ENCODE measurements at places on chromosomes 2 and 18.
A peak's percentile ranks its signal among the peaks of the same experiment; 100 is the strongest.

- peak; percentile 83 for ATAC-seq
Observed at GRCh38 chr18:13137670-13138419, 80.7 kb upstream of the LDLRAD4 start.

DNA sequence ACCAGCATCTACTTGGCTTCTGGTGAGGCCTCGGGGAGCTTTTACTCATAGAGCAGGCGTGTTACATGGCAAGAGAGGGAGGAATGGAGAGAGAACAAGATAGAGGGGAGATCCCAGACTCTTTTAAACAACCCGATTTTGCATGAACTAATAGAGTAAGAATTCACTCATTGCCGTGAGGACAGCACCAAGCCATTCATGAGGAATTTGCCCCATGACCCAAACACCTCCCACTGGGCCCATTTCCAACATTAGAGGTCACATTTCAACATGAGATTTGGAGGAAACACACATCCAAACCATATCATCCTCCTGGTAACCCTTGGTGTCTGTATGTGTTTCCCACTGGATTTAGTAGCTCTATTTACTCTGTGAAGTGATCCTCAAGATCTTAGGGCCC lies 249.9 kb upstream of the SP5 start:
- no peak for ATAC-seq

- ATAC-seq, result no peak
Observed at GRCh38 chr2:23378496-23378895, 6.5 kb upstream of the KLHL29 start.

DNA sequence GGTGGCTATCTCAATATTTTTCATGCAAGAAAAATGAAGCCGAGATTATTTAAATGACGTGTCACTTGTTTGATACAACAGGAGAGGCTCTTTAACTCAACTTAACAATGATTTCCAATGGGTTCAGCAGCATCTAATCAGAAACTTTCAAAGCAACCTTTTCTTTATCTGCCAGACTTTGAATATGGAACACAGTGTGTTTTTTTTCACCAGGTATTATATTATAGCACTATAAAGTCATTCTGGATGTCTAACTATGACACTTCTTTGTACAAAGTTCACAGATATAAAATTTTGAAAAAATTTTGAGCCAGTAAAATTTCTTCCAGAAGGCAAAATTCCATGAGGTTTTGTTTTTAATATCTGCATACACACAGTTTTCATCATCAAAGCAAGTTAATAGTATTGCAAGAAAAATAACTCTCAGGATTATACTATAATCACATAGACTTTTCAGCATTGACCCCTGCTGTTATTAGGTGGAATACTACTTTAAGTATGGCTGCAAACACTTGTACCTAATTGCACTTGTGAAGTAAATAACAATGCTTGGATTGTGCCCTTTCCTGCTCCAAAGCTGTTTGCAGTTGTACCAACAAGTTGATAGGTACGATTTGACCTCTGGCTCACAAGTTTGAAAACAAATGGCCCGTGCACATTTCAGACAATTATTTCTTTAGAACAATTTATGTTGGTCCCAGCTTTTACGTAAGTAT lies 44.0 kb upstream of the DSG1 start:
- no peak for ATAC-seq

DNA sequence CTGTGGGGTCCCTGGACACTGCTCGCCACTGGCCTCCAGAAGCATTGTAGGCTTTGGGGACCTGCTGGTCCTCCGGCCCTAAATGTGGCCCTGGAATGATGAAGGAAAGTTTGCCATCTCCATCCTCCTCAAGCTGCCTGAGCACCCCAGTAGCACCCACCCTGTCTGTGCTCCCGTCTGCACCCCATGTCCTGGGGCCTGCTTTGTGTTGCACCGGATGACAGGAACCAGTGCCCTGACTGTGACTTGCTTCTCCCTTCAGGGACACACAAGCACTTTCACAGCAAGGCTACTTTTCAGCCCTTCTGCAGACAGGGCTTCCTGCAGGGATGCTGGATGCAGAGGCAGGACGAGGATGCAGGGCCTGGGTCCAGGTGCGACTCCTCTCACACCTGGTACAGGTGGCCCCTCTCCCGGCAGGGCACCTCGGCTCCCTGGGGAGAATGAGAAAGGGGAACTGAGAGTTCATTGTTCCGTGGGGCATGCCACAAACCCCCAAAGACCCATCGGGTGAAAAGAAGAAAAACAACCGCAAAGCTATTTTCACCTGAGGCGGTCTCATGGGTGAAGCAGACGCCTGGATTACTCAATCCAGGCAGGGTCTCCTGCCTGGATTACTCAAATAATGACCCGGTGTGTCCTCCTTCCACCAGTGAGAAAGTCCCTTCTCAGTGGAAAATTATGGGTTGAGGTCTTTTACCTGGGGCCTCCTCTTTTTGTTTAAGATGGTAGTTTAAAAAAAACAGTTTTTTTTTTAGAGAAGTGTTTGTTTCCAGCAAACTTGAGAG lies 74.9 kb downstream of the LONRF2 start:
- ATAC-seq, result peak; percentile 55

DNA sequence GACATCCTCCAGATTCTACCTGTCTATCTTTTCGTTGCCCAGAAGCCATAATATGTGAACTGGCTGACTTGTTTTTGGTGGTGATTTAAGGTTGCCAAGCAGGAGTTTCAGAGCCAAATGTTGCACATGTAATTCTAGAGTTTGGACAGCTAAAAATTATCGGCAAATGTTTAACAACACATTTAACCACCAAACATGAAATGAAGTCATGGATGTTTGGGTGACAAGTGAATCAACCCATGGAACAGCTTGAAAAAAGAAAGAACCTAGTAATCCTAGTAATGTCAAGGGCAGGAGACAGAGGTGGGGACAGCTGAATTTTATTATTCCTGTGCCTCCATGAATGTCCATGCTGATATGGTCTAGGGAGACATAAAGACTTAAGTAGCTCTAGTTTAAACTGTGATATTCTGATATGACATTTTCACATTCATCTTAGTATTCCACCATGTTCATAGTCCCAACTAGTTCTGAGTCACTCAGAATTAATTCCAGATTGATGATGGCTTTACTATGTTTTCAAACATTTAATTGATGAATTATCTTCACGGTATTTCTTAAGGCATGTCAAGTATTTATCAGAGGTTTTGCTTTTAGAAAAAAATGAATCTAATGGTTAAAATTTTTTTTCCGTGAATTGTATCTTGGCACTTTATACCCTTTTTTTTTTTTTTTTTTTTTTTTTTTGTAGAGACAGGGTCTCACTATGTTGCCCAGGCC lies 101.7 kb downstream of the SOCS6 start:
- no peak for ATAC-seq

DNA sequence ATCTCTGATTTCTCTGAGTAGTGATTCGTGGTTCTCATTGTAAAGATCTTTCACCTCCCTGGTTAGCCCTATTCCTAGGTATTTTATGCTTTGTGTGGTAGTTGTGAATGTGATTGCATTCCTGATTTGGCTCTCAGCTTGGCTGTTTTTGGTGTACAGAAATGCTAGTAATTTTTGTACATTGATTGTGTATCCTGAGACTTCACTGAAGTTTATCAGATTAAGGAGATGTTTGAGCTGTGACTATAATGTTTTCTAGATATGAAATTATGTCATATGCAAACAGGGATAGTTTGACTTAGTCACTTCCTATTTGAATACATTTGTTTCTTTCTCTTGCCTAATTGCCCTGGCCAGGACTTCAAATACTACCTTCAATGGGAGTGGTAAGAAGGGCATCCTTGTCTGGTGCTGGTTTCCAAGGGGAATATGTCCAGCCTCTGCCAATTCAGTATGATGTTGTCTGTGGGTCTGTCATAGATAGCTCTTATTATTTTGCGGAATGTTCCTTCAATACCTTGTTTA lies 251.9 kb upstream of the ZNF804A start:
- ATAC-seq, result no peak

DNA sequence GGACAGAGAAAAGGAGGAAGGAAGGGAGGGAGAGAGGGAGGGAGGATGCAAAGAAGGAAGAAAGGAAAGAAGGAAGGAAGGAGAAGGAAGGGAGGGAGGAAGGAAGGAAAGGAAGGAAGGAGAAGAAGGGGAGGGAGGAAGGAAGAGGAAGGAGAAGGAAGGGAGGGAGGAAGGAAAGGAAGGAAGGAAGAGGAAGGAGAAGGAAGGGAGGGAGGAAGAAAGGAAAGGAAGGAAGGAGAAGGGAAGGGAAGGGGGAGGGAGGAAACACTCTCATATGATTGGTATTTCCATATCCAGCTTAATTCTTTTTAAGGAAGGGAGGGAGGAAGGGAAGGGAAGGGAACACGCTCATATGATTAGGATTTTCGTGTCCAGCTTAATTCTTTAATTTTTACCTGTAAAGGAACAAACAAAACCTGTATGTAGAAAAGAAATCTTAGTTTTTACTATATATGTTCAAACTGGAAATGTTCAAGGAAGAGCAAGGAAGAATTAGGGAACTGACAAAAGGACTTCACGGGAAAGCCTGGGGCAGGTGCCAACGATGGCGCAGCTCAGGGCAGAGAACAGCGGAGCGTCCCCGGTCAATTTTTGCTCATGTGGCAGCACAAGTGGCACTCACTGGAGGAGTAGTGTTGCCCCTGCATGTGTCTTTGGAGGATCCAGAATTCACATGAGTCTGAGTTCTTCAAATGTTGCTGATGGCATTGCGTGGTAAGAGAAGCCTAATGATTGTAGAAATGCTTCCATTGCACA lies 228.6 kb downstream of the ZNF516 start:
- no peak for ATAC-seq

DNA sequence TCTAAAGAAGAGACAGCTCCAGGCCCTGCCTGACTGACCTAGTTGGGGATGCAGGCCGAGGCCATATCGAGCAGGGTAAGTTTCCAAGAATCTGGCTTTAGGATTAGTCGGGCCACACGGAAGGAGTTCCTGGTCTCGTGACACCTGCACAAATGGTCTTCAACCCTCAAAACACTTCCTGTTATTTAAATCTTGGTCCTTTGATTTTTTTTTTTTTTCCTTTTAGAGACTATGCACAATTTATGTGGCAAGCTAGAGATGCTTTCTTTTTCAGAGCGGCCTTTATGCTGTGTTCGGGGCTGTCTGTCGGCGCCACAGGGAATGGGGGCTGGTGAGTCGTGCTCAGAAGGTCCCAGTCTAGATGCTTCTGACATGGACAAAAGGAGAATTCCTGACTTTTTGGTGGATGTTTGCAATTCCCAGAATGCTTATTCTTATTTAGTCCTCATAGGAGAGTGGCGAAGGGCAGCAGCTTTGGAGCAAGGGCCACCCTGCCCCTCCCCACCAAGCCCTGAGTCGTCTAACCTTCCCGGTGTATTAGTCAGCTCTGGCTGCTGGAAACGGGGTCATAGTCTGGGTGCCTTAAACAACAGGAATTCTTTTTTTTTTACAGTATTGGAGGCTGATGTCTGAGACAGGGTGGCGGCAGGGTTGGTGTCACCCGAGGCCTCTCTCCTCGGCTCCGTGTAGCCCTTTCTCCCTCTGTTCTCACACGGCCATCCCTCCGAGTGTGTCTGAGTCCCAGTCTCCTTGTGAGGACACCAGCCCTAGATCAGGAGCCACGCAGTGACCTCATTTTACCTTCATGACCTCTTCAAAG lies 27.4 kb downstream of the HPCAL1 start:
- no peak for ATAC-seq

GRCh38 chr2:197500503-197501131 lies 438 bp downstream of the HSPE1 start:
- peak; percentile 2 for ATAC-seq

- ATAC-seq, result no peak
Observed at GRCh38 chr18:72378016-72378415, 166.1 kb downstream of the CBLN2 start.

- ATAC-seq, result no peak
Observed at GRCh38 chr2:43513796-43514195, 82.0 kb downstream of the THADA start.

DNA sequence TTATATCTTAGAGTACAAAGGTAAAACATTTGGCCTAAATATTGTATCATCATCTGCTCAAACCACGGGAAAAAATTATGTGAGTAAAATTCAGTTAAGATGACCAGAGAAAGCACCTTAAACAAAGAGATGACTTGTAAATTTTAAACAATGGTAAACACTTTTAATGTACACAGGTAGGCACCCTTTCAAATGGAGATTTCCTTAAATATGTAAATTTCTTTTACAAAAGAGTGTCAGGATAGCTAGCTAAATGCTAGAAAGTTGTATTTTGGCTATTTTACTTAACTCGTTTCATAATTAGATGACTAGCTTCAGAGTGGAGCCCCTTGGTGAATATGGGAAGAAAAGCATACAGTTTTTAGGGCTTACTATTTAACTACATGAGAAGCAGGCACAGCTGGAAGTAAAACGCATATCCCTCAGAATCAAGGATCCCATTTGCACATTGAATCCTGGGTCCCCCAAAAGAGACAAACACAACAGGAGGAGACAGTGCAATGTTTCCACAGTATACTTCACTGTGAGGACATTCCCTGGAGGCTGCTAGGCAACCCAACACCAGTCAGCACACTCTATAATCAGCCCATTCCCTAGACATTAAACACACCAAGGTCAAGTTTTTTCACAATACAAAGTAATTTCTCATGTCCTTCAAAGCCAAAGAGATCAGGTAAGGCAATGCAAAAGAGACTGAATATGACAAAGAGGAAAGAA lies 1154.4 kb downstream of the DPP10 start:
- no peak for ATAC-seq

- no peak for ATAC-seq
Observed at GRCh38 chr2:13227578-13227977, 510.8 kb downstream of the TRIB2 start.

DNA sequence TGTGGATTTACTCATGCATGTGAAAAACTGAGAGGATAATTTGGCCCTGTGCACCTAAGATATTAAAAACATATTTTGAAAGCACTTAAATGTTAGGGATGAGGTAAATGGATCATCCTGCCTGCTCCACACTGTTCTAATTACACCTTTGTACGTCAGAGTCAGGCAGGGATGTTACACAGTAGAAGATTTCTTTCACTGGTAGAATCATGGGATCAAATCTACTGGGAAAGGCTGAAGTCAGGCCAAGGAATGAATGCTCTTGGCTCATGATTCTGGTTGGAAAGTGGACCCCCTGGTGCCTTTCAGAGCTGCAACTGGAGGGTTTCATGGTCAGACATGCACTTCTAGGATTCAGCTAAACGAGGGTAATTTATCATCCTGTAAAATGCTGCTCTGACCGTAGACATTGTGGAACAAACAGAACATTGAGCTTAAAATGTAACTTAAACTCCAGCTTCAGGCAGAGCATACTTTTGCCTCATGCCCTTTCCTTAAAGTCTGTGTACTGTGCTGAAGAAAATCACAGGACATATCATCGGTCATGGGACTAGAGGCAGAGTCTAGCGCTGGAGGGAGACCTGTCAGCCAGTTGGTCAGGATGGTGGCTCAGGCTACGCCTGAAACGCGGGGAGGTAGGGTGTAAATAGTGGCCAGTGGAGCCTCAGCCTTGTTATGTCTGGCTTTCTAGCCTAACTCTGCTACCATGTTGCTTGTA lies 4.9 kb downstream of the KCNE4 start:
- ATAC-seq, result no peak

- ATAC-seq, result peak; percentile 31
Observed at GRCh38 chr2:43343573-43344304, 117.3 kb upstream of the ZFP36L2 start.

GRCh38 chr2:101740555-101740964 lies 43.1 kb downstream of the MAP4K4 start:
- no peak for ATAC-seq

GRCh38 chr18:75173125-75173432 lies 35.9 kb downstream of the PTGR3 start:
- ATAC-seq, result peak; percentile 28

GRCh38 chr2:232993231-232993821 lies 19.7 kb downstream of the NGEF start:
- peak; percentile 77 for ATAC-seq

All from esophagus mucosa (tissue), 1 donor.